ENCODE measurements at places on chromosomes 5 and 9. TPM values are rescaled to one million over a fixed set of nuclear protein-coding genes. Genes with fewer than 3 reads are reported as not detected.

- no peak overlapping the region for H3K27ac ChIP-seq
- H3K27me3 ChIP-seq, result no peaks in the 10 kb centered on the region
- no peak for DNase-seq
Measured at GRCh38 chr9:114224247-114224610, 68.9 kb downstream of the COL27A1 start.

GRCh38 chr5:77628840-77629508, 9.5 kb downstream of the OTP start:
- peaks cover 70% of the 10 kb centered on the region for H3K27me3 ChIP-seq
- H3K4me1 ChIP-seq, result peaks cover 6% of the 10 kb centered on the region
- DNase-seq, result peak; percentile 46
- no peak overlapping the region for H3K4me3 ChIP-seq
- H3K27ac ChIP-seq, result no peak overlapping the region

AGXT2 gene
- not detected for total RNA-seq

GRCh38 chr5:150779397-150780186, 1.0 kb downstream of the SMIM3 start:
- peak overlapping the region; percentile 51 for H3K4me3 ChIP-seq
- H3K4me1 ChIP-seq, result peaks cover 7% of the 10 kb centered on the region
- no peak overlapping the region for H3K27ac ChIP-seq
- DNase-seq, result no peak

FBP2 gene
- not detected for total RNA-seq

PCDHGB3 gene
- 1.3 TPM for total RNA-seq

ANKRD34B gene
- total RNA-seq, result 6.3 TPM

GRCh38 chr9:105871540-105871939, 177.2 kb downstream of the TMEM38B start:
- DNase-seq, result no peak
- no peaks in the 10 kb centered on the region for H3K27me3 ChIP-seq
- no peak overlapping the region for H3K4me3 ChIP-seq
- H3K27ac ChIP-seq, result no peak overlapping the region
- no peaks in the 10 kb centered on the region for H3K4me1 ChIP-seq
- no peaks in the 10 kb centered on the region for H3K36me3 ChIP-seq

GRCh38 chr9:126839301-126839700, 21.1 kb upstream of the ZBTB34 start:
- H3K27ac ChIP-seq, result no peak overlapping the region

GRCh38 chr5:143435210-143435657, 31.7 kb upstream of the NR3C1 start:
- DNase-seq, result no peak
- H3K27me3 ChIP-seq, result no peaks in the 10 kb centered on the region
- no peak overlapping the region for H3K4me3 ChIP-seq
- no peaks in the 10 kb centered on the region for H3K36me3 ChIP-seq
- H3K4me1 ChIP-seq, result 0 out of 2 replicates have a peak, but pooled peaks cover 1% of the 10 kb centered on the region

GRCh38 chr9:23586906-23587305, 239.1 kb downstream of the ELAVL2 start:
- H3K27me3 ChIP-seq, result no peaks in the 10 kb centered on the region
- H3K36me3 ChIP-seq, result no peaks in the 10 kb centered on the region
- DNase-seq, result no peak
- no peak overlapping the region for H3K4me3 ChIP-seq
- H3K27ac ChIP-seq, result no peak overlapping the region

TMC1 gene
- total RNA-seq, result 0.95 TPM

DNA sequence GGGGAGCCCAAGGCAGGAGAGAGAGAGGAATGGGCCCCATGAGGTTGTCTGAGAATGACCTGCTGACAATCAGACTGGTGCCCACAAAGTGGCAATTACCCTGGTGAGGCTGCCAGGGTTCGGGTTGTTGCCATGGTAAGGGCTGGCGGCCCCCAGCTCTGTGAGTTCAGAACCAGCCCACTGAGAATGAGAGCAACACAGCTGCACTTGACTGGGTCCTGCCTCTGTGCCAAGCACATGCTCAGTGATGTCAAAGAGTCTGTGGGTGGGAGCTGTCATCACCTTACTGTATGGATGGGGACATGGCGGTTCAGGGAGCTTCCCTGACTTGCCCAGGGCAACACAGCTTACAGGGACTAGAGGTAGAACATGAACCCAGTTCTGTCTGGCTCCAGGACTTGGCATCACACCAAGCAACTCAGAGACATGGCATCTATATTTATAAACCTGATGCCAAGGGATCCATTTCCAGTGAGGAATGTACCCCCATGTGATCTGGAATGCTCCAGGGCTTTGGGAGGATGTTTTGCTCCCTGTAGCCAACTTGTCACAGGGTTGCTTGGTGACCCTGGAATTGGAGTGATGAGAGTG, 38.2 kb upstream of the TEX48 start:
- no peak overlapping the region for H3K27ac ChIP-seq
- DNase-seq, result no peak
- H3K36me3 ChIP-seq, result no peaks in the 10 kb centered on the region
- no peaks in the 10 kb centered on the region for H3K27me3 ChIP-seq
- H3K4me3 ChIP-seq, result no peak overlapping the region
- no peaks in the 10 kb centered on the region for H3K4me1 ChIP-seq

C5 gene
- 0.15 TPM for total RNA-seq

- H3K27me3 ChIP-seq, result no peaks in the 10 kb centered on the region
- H3K4me1 ChIP-seq, result no peaks in the 10 kb centered on the region
- no peak overlapping the region for H3K27ac ChIP-seq
- H3K4me3 ChIP-seq, result no peak overlapping the region
- no peak for DNase-seq
Measured at GRCh38 chr9:13361076-13361475, 81.6 kb upstream of the MPDZ start.

CAMLG gene
- 42.0 TPM for total RNA-seq

DNA sequence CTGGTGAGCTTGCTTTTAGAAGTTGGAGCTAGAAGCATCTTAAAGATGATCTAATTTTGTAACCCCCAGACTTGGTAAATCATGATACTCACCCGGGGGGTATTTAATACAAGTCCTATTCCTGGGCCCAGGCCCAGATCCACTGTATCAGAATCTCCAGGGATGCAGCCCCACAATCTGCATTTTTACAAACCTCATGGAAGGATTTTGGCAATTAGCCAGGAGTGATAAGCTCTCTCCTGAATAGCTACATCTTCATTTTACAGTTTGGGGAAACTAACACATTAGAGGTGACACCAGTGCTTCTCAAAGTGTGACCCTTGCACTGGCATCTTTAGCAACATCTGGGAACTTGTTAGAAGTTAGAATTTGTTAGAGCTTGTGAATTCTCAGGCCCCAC, 31.2 kb upstream of the OTP start:
- no peak for DNase-seq
- H3K27ac ChIP-seq, result no peak overlapping the region
- H3K4me3 ChIP-seq, result no peak overlapping the region
- no peaks in the 10 kb centered on the region for H3K36me3 ChIP-seq

- H3K4me1 ChIP-seq, result no peaks in the 10 kb centered on the region
- H3K36me3 ChIP-seq, result no peaks in the 10 kb centered on the region
- H3K27me3 ChIP-seq, result no peaks in the 10 kb centered on the region
- H3K4me3 ChIP-seq, result no peak overlapping the region
- DNase-seq, result no peak
- no peak overlapping the region for H3K27ac ChIP-seq
Measured at GRCh38 chr9:128713411-128713780, 10.5 kb downstream of the ZDHHC12 start.

MOB3B gene
- total RNA-seq, result 16.1 TPM

All from H1 (cell line).